ENCODE measurements at places on chromosomes 1 and 21.

GRCh38 chr1:54980046-54980527 is 341 bp upstream of the TMEM61 start:
- no peak for DNase-seq

DNA sequence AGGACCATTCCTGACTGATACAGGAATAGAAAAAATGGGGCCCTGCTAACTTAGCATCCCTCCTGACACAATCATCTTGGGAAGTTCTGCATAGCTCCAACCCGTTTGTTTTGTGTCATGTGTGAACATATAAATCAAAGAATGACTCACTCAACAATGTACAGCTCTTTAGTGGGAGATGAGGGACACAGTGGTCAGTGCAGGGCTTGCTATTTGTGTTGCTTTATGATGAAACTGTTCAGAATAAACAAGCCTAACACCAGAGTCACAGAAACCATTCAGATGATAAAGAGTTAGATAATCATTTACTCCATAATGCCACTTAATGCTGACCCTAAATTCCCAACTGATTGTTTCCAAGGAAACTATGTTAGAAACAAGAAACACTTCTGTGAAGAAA is 154.2 kb upstream of the ZNHIT6 start:
- no peak for DNase-seq

- DNase-seq: no peak
These were observed 15.7 kb upstream of the GLIS1 start for GRCh38 chr1:53754484-53755312.

DNA sequence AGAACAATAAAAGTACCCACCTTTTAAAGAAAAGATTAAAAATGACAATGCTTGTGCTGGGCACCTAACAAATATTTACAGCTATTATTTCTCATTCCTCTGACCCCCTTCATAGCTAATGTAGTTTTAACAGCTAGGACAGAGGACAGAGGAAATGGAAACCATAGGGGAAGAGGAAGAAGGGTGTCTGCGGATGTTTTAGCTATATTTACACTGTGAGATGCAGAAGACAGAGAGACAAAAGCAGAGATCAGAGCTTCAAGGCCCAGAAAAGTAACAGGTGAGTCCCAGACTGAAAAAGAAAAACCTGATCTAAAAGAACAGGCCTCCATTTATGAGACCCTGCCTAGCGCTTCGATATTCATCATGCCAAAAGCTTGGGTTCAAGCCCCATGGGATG is 72.0 kb downstream of the ZNF281 start:
- DNase-seq: no peak

- no peak for DNase-seq
These were observed 1.4 kb downstream of the TPM3 start for GRCh38 chr1:154190550-154190949.

- DNase-seq: no peak
These were observed 2.7 kb upstream of the MMEL1 start for GRCh38 chr1:2635361-2636010.

GRCh38 chr1:84376000-84376910 is 22.0 kb upstream of the DNASE2B start:
- no peak for DNase-seq

DNA sequence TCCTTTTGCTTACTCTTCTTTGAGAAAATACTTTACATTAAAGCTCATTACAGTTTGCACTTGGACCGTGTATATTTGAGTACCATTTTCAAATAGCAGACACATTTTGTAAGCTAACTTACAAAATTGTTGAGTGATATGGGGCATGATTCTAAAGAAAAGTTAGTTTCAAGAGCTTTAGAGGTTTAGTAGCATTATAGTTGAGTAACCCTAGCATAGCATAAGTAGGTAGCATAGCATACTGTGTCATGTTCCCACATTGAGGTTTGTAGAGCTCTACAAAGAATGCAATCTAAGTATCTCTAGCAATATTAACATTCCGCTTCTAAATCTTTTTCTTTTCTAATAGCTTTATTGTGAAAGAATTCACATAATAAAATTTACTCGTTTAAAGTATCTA is 92.0 kb downstream of the ITSN1 start:
- DNase-seq: no peak

- DNase-seq: no peak
These were observed 6.6 kb upstream of the STUM start for GRCh38 chr1:226541631-226542622.

DNA sequence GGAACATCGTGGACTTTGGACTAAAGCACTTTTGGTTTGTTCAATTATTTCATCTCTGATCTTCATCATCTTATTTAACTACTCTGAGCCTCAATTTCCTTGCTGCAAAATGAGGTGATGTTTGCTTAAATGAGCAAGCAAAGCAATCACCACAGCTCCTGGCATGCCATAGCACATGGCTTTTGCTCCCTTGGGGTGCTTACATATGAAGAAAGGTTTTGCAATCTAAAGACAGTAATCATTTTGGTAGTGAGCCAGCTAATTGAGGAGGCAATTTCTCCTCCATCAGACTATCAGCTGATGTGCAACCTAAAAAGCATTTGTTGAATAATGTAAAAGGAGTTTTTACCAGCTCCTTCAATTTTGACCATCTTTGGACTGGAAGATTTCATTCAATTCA is 68.8 kb upstream of the KCNJ15 start:
- DNase-seq: no peak

DNA sequence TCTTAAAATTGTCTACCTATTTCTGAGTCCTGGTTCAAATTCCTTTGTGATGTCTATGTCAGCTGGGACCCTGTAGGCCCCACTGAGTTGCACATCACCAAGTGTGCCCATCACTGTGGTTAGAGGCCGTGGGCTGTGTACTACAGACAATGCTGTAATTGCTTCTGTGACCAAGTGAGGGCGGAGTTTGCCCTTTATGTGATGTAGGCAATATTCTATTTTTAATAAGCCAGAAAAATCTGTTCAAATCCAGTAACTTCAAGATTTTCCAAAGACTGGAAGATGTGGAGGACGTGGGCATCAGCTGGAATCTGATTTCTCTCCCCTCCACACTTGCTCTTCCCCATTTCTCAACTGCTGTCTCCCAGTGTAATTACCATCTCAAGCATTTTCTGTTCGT is 215.4 kb downstream of the PBX1 start:
- no peak for DNase-seq

DNA sequence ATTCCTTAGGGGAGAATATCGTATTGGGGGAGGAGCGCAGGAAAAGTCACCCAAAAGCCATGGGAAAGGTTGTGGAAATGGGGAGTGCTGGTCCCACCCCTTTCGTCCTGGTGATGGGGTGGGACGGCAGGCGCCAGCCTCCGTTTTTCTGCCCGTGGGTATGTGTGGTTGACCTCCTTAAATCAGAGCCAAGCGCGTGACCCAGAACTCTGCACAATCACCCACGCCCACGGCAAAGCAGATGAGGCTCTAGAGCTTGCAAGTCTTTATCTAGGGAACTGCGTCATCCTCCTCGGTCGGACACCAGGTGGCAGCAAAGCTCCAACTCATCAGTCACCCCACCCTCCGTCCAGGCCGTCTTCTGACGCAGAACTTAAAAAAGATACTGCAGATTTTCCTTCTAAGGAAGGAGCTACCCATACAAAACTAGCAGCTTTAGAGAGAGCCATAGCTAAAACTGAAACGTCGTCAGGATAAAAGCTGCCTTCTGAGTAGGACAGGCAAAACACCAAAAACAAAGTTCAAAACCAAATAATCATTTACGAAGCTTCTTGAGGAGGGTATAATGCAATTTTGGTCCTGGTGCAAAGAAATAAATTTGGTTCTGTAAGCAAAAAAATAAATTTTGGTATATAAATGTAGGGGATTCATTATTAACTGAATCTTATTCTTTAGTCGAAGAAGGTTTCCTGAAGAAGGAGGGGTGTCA is 62.0 kb downstream of the TBX19 start:
- DNase-seq: peak; percentile 82

- DNase-seq: no peak
These were observed 187.2 kb downstream of the FGGY start for GRCh38 chr1:59484096-59484495.

DNA sequence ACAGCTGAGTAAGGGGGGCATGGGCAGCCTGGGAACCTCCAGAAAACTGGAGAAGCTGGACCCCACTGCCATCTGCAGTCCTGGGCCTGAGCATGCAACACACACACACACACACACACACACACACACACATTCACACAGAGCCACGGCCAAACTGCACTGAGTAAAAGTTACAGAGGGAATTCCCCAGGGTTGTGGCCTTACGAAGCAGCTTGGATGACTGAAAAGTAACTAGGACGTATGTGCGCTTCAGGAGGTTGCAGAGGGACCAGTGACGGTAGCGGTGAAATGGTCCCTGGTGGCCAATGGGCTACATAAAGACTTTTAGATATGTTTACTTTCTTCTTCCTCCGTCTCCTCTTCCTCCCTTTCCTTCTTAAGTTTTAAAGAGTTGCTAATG is 232.5 kb upstream of the TMEM51 start:
- no peak for DNase-seq

DNA sequence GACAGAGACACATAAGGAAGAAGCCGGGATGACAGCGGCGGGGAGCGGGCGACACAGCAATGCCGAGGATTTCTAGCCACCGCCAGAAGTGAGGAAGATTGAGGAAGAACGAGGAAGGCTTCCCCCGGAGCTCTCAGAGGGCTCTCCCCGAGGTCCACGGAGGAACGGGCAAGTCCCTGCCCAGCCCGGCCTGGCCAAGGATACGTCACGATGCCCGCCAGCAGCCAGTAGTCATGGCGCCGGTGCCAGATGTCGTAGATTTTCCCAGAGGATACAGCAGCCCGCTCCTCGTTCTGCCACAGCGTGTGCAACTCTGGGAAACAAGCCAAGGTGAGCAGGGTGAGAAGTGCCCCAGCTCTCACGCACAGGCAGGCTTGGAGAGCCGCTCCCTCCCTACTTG is 65.9 kb downstream of the KCNAB2 start:
- DNase-seq: no peak

DNA sequence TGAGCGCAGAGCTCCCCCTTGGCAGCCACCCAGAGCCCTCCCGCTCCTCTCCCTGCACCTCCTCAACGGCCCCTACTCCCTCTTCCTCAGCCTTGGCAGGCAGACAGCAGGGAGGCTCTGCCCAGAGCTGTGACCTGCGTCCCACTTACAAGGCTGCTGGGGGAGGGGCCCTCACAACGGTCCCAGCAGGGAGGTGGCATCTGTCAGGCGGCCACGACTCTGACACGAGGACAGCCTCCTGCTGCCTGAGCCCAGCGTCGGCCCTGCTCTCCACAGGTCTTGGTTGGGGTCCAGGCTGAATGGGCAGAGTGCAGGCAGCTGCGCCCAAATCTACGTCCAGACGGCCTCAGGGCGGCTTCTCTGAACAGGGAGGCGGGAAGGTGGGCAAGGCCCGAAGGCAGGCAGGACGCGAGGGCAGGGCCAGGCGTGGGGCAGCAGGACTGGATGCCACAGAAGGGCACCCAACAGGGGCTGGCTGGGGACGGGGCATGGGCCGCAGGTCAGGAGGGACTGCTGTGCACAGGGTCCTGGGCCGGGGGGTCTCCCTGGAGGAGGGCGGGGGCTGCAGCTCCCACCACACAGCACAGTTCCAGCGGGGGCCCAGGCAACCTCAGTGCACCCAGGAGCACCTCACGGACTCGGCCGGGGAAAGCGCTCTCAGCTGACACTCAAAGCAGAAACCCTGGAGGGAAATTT is 7.5 kb downstream of the SLC19A1 start:
- no peak for DNase-seq
